G401 (cell line): ENCODE measurements at places on chromosomes 4 and X. TPM values are rescaled to one million over a fixed set of nuclear protein-coding genes. Genes with fewer than 3 reads are reported as not detected.

Gene ERCC6L
- 7.6 and 9.4 TPM in 2 replicates for total RNA-seq

Gene SPON2
- 3.2 TPM in 1 of 2 replicates, not detected in the other for total RNA-seq

Gene MAGEA10
- not detected in 2 replicates for total RNA-seq

Gene EMCN
- not detected in 2 replicates for total RNA-seq

Gene LGI2
- total RNA-seq: not detected in 2 replicates

Gene MAGED4B
- 31.3 and 32.8 TPM in 2 replicates for total RNA-seq

Gene NHSL2
- 0.31 and 0.61 TPM in 2 replicates for total RNA-seq

Gene GRID2
- total RNA-seq: not detected in 2 replicates

Gene MAP7D2
- total RNA-seq: not detected in 2 replicates

Gene RPL10
- 2,883 and 3,419 TPM in 2 replicates for total RNA-seq

Gene HTR2C
- not detected in 2 replicates for total RNA-seq

Gene YIPF7
- total RNA-seq: not detected in 2 replicates

Gene HSFX4
- not detected in 2 replicates for total RNA-seq

Gene UGT2A3
- total RNA-seq: not detected in 2 replicates
